ENCODE measurements at places on chromosomes 7 and 10.

- peak; percentile 15 for DNase-seq
Measured at GRCh38 chr10:3068968-3069737, 1.8 kb downstream of the PFKP start.

- no peak for DNase-seq
Measured at GRCh38 chr10:114335614-114336013, 68.7 kb downstream of the AFAP1L2 start.

- no peak for DNase-seq
Measured at GRCh38 chr7:81256991-81257390, 338.1 kb upstream of the SEMA3C start.

- DNase-seq: peak; percentile 12
Measured at GRCh38 chr7:29319719-29320521, 125.3 kb downstream of the CHN2 start.

DNA sequence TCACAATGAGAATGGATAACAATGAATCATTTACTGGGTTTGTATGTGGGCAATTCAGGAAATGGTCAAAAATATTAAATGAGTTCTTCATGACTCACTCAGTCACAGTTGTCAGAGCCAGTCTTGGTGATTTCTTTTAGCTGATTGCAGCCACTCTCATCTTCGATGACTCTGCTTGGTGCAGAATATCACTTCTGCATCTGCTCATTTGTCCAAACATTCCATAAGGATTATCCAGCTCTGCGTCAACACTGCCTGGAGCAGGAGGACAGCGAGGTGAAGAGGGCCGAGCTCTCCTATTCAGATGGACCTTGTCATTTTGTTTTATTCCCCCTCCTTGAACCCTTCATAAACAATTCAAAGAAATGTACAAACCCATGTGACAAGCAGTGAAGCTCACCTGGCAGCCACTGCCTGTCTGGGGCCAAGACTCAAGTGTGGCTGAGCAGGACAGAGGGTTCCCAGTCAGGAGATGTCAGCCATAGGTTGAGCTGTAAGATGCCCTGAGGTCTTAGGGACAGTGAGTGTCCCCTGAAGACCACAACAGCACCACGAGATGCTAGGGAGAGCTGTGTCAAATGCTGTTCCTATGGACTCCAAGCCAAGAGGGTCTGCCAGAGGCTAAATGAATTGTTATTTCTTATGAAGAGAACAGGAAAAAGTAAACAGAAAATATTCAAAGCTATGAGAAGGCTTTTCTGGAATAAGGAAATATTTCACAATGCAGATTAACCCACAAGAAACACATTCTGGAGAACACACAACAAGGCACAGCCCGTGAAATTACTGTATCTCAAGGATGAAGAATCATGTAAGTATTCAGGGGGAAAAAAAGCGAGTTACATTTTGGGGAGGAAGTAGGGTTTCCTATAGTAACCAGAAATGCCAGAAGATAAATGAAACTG is 33.1 kb upstream of the EGFR start:
- no peak for DNase-seq

- DNase-seq: no peak
Measured at GRCh38 chr10:53356616-53357349, 584.2 kb upstream of the MBL2 start.

DNA sequence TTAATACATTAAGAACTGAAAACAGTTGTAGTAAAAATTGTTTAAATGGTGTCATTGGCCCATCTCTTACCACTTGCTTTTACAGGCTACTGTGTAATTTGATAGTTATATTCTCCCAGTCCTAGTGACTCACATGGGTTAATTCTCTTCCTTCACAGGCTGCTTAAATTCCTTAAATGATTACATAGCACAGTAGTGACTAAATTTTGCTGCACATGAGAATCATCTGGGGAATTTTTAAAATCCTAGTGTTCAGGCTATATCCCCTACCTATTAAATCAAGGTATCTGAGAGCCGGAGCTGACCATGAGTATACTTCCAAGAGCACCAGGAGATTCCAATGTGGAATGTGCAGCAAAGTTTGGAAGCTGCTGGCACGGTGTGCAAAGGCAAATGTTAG is 45.3 kb upstream of the ZNF800 start:
- DNase-seq: no peak

- no peak for DNase-seq
Measured at GRCh38 chr7:85095366-85095765, 91.5 kb downstream of the SEMA3D start.

GRCh38 chr7:114298011-114298410 is 116.6 kb upstream of the FOXP2 start:
- DNase-seq: no peak

DNA sequence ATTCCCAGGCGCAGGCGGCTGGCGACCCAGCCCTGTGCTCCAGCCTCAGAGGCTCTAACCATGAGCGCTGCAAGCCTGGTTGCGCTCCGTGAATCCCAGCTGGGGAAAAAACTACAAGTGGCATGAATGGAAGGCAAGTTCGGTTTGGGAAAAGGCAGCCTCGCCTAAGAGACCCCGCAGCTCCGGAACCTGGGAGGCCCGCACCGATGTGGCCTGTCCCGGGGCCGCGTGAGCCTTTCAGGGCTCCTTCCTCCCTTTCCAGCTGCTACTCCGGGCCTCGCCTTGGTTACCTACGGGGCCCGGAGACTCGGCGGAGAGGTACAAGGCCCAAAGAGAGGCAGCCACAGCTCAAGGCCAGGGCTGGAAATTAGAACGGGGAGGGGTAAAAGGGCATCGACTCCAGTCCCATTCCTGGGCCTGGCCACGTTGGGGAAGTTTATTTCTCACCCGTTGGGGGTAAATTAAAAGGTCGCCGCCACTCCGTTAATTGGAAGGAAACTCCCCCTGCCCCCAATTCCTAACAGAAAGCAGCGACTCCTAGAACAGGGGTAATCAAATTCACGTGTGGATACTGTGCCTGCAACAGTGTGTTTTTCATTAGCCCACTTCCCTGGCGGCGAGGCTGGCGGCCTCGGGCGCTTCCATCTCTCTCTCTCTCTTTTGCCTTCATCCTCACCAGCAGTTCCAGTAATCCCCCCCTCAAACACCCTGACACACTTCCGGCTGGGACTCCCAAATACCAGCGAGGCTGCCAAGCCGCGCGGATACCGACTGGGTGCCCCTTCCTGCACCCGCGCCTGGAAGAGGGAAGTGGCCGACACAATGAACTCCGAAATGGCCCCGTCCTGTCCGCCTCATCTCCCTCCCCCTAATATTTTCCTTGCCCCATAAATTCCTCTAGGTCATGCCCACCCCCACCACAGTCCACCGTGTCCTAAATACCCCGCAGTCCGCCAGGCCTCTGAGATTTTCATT is 1.5 kb upstream of the HOXA9 start:
- DNase-seq: no peak

- no peak for DNase-seq
Measured at GRCh38 chr7:40586197-40586596, 451.4 kb downstream of the SUGCT start.

GRCh38 chr7:148921806-148922205 is 37.7 kb upstream of the EZH2 start:
- no peak for DNase-seq

- DNase-seq: no peak
Measured at GRCh38 chr10:60388709-60389301, 870 bp downstream of the ANK3 start.

GRCh38 chr7:20424500-20424899 is 93.8 kb downstream of the ITGB8 start:
- DNase-seq: no peak

DNA sequence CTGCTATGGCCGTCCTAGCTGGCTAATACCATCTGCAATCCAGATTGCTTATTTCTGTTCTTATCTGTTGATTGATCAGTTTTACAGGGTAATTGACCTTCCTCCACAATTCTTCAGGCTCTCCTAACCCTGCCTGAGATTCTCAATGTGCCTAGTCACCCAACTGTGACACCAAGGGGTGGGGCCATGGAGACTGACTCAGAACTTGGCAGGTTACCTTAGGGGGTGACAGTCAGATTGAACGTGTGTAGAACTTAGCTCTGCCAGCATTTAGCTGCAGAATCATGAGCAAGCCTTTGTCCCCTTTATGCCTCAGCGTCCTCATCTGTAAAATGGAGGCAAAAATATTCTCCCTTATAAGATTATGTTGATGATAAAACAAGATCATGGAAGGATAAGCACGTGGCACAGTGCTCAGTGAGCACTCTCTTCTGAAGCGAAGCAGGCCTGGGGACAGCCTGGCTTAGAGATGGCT is 19.1 kb upstream of the LEP start:
- DNase-seq: no peak

DNA sequence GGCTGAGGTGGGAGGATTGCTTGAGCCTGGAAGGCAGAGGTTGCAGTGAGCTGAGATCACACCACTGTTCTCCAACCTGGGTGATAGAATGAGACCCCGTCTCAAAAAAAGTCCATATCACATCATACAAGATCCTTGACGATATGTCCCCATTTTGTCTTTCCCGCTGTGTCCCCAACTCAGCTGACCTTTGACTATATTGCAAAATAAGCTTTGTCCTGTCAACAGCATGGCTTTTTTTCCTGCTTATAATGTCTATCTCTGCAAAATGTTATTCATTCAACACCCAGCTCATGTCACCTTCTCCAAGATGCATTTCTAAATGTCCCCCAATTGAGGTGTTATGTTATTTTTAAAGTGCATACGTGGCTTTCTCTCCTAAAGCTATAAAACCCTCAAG is 136.0 kb upstream of the KAT6B start:
- no peak for DNase-seq

- no peak for DNase-seq
Measured at GRCh38 chr7:151376218-151376902, 33.5 kb downstream of the WDR86 start.

GRCh38 chr10:84606428-84606827 is 278.0 kb downstream of the CCSER2 start:
- no peak for DNase-seq

- no peak for DNase-seq
Measured at GRCh38 chr10:4102802-4103344, 317.9 kb upstream of the KLF6 start.

DNA sequence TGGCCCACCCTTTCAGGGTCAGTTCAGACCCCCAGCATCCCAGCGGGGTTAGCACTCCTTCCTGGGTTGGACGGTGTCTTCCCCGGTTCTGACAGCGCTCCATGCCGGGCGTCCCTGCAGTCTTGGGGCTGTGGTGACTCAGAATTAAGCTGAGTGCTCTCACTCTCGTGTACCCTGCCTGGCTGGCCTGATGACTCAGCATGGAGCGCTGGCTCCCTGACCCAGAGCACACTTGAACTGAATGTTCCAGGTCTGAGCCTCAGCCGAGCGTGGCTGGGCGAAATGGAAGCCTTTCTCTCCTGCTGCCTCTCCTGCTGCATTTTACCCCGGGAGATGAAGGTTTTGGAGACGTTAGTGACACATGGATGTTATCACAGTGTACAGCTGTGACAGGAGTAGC is 7.1 kb downstream of the BAG3 start:
- no peak for DNase-seq

GRCh38 chr10:81219758-81220157 is 655.2 kb upstream of the NRG3 start:
- DNase-seq: no peak

DNA sequence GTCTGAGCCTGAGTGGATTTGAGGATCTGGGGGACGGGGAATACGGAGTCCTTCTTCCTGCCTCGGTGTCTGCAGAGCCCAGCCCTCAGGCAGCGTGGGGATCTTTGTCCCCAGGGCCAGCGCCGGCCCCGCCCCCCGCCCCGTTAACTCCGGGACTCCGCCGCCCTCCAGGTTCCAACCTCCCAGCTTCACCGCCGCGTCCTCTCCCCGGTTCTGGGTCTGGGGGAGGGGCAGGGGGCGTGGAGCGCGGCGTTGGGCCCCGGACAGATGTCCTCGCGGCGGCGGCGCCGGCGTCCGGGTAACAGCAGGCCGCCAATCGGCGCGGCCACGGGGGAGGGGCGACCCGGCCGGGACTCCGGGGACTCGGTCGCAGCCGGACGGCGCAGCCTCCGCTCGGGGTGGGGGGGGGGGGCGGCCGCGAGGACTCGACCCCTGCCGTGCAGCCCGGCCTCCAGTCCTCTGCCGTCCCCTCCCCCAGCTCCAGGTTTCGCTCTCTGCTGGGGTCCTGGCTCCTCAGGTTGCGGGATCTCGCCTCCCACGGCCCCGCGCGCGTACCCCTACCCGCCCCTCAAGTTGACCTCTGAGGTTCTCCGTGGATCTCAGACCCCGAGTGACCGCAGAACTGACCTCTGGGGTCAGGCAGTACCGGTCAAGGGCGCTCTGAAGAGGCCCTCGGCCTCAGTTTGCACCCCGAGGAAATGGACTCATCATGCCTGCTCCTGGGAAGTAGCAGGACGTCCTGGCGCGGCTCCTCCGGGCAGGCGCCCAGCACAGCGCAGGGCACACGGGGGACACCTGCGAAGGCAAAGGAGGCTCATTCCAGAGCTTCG is 2.3 kb upstream of the ELFN1 start:
- no peak for DNase-seq

DNA sequence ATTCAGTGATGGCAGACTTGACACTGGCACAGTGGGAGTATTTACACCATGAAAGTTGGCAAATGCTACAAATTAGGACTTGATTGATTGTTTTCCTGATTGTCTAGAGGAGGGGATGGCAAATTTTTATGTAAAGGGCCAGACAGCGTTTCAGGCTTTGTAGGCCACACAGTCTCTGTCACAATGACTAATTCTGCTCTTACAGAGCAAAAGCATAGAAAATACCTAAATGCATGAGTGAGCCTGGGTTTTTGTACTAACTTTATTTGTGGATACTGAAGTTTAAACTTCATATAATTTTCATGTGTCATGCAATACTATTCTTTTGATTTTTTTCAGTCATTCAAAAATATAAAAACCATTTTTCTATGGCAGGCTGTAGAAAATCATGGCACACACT is 9.0 kb upstream of the ARMS2 start:
- DNase-seq: no peak

DNA sequence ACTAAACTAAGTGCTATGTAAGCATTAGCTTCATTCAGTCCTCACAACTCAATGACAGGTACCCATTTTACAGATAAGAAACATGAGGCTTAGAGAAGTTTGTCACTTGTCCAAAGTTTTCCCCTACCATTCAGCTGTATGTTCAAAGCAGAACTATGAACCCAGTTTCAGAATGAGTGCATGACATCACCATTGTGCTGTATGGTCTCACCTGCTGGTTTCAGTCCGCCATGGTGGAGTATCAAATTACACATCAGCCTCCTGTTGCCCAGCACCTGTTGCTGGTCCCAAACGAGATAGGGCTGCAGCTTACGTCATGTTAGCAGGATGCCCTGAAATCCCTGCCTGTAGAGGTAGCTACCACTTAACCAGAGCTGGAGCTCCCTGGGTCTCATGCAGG is 95.0 kb downstream of the DYNC1I1 start:
- no peak for DNase-seq

GRCh38 chr7:47875998-47876744 is 72.1 kb downstream of the PKD1L1 start:
- no peak for DNase-seq

DNA sequence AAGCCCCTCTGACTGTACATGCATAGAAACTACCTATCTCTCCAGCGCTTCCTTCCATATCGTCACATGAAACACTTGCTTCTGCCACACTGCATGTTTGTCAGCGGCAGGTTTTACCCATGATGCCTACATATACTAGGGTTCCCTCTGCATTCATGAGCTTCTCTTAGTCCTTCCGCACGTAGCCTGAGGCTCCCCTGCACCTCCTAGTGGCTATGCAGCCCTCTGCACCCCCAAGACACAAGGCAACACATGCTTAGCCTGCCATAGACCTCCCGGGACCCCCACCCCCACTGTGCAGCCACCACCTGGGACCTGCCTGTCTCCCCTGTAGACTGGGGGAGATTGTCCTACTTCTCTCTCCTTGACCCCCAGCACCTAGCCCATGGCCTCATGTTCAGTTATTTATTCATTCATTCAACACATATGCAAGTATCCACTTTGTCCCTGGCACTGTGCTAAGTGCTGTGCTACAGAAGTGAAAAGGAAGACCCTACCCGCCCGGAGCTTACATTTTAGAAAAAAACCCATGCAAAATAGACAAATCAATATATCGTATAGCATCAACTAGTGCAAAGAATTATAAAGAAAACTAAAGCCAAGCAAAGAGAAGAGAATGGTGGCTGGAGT is 23.5 kb downstream of the TMEM273 start:
- peak; percentile 42 for DNase-seq

All from immature natural killer cell (primary cell).